HFFc6 (cell line): ENCODE measurements at places on chromosomes 7 and 10. TPM values are rescaled to one million over a fixed set of nuclear protein-coding genes. Genes with fewer than 3 reads are reported as not detected.
A peak's percentile ranks its signal among the peaks of the same experiment; 100 is the strongest.

The RBP4 gene
- total RNA-seq, result not detected in 3 replicates

The MCM10 gene
- total RNA-seq, result 8.2 to 13.8 TPM (median 13.8 TPM) in 3 replicates

The GBX1 gene
- not detected in 3 replicates for total RNA-seq

The FBXL13 gene
- 0.60 to 1.3 TPM (median 0.91 TPM) in 3 replicates for total RNA-seq

DNA sequence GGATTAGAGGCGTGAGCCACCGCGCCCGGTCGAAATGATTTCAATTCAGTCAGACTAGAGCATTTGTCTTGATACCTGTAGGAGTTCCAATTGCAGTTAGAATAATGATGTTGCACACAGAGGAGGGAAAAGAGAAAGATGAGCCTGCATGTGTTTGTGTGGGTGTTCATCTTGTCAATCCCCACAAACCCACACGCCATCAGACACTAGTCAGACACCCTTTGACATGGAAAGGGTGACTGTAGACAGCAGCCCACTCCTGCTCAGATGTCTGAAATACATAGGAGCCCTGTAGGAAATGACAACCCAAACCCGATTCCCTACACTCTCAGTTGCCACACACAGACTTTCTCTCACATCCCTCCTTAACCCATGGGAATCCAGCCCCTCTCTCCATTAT, 92.0 kb downstream of the ABLIM1 start:
- no peaks in the 10 kb centered on the region for H3K36me3 ChIP-seq
- no peak overlapping the region for H3K27ac ChIP-seq
- H3K4me1 ChIP-seq, result peaks cover 12% of the 10 kb centered on the region
- no peak for DNase-seq
- no peaks in the 10 kb centered on the region; the same call in 1 of the 2 replicates for H3K27me3 ChIP-seq

DNA sequence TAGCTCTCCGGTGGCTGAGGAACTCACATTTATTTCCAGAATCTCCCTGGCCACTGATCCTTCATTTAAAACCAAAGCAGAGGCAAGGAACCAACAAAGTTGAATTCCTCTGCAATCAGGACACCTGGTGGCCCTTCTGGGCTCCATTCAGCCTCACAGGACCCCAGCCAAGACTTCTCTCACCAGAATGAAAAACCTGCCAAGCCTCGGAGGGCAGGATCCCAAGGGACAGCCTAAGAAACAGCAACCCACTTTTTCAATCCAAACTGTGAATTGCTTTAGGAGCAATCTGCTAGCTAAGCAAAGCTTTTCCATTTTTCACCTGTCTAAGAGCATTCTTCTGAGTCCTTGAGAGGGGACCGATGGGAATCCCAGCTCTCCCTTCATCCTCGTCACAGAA, 34.6 kb downstream of the OAT start:
- H3K27me3 ChIP-seq, result peaks cover 15% of the 10 kb centered on the region
- H3K4me3 ChIP-seq, result no peak overlapping the region
- H3K27ac ChIP-seq, result no peak overlapping the region

GRCh38 chr10:3046210-3046779, 21.1 kb upstream of the PFKP start:
- peaks cover 2% of the 10 kb centered on the region; the same call in 1 of the 2 replicates for H3K27me3 ChIP-seq
- peak overlapping the region; percentile 99 for H3K27ac ChIP-seq
- DNase-seq, result no peak
- H3K4me3 ChIP-seq, result peak overlapping the region; percentile 85

DNA sequence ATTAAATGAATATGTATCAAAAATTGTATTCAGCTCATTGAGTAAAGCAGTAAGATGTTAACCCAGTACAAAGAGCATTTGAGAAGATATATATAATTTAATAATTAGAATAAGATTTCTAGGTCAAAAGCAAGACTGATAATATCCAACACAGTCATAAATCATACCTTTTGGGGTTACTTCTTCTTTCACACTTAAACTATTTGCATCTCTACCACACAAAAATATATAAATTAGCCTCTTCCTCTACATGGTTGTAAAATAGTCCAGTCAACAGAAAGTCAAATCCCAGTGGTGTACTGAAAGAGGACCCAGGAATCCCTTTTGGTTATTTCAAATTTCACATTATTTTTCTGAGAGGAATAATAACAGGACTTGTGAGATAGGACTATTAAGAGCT, 204.6 kb upstream of the INHBA start:
- H3K36me3 ChIP-seq, result peaks cover 31% of the 10 kb centered on the region
- no peak overlapping the region for H3K27ac ChIP-seq
- no peak for DNase-seq

DNA sequence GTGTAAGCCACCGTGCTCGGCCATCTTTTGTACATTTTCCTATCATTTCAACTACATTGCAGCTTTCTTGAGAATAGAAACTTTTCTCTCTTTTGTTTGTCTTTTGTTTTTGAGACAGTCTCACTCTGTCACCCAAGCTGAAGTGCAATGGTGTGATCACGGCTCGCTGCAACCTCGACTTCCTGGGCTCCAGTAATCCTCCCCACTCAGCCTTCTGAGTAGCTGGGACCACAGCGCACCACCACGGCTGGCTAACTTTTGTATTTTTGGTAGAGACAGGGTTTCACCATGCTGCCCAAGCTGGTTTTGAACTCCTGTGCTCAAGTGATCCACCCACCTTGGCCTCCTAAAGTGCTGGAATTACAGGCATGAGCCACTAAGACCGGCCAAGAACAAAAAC, 31.3 kb upstream of the DAGLB start:
- H3K27me3 ChIP-seq, result peaks cover 8% of the 10 kb centered on the region; the same call in 1 of the 2 replicates
- peak overlapping the region; percentile 34; the same call in 1 of the 2 replicates for H3K4me3 ChIP-seq
- peak overlapping the region; percentile 48 for H3K27ac ChIP-seq
- DNase-seq, result no peak
- H3K4me1 ChIP-seq, result peaks cover 68% of the 10 kb centered on the region

DNA sequence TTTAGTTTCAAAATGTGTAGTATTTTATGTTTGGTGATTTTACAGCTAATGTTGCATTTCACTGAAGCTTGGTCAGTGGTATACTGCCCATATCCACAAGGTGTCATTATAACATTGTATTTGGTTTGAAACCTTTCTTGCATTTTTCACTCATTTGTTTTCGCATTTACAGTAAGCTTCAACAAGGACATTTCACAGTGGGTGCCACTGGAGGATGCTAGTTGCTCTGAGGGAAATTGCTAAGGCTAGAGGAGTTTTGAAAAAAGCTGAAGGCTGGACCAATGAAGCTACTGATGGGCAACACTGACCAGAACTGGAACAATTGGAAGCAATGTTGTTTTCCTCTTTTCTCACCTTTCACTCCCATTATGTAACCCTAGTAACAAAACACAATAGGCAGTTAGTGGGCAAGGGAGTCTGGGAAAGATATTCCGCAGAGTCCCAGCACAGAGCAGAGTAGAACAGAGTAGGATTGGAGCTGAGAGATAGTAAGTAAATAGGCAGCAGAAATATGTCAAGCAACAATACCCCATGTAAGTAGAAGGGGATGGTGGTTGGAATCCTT, 23.6 kb upstream of the SRI start:
- H3K4me3 ChIP-seq, result no peak overlapping the region
- H3K36me3 ChIP-seq, result no peaks in the 10 kb centered on the region
- peak; percentile 48 for DNase-seq
- H3K4me1 ChIP-seq, result no peaks in the 10 kb centered on the region
- peaks cover 3% of the 10 kb centered on the region; the same call in 1 of the 2 replicates for H3K27me3 ChIP-seq

DNA sequence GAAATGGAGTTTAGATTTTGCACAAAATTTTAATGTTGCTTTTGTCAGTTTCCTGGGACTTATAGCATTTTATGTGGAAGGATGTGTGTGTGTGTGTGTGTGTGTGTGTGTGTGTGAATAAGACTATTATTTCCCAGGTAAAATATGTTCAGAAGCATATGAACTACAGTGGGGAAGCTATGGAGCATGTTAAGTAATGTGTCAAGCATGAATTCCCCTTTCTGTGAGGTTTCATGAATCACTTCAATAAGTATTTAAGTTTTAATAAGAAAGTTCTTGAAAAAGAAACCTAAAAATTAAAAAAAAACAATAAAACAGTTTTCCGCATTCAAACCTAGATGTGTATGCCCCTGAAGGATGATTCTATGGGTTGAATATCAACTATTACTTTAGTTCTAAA, 693 bp downstream of the CREB5 start:
- H3K4me1 ChIP-seq, result peaks cover 28% of the 10 kb centered on the region
- no peaks in the 10 kb centered on the region for H3K36me3 ChIP-seq
- no peak overlapping the region for H3K4me3 ChIP-seq
- peaks cover 17% of the 10 kb centered on the region; the same call in 1 of the 2 replicates for H3K27me3 ChIP-seq
- no peak overlapping the region for H3K27ac ChIP-seq
- DNase-seq, result no peak

- peaks cover 34% of the 10 kb centered on the region for H3K36me3 ChIP-seq
- H3K27me3 ChIP-seq, result peaks cover 4% of the 10 kb centered on the region; the same call in 1 of the 2 replicates
- H3K4me3 ChIP-seq, result no peak overlapping the region
- DNase-seq, result no peak
- H3K4me1 ChIP-seq, result peaks cover 81% of the 10 kb centered on the region
- peak overlapping the region; percentile 69 for H3K27ac ChIP-seq
Observed at GRCh38 chr10:57979956-57980355, 287.7 kb downstream of the IPMK start.

DNA sequence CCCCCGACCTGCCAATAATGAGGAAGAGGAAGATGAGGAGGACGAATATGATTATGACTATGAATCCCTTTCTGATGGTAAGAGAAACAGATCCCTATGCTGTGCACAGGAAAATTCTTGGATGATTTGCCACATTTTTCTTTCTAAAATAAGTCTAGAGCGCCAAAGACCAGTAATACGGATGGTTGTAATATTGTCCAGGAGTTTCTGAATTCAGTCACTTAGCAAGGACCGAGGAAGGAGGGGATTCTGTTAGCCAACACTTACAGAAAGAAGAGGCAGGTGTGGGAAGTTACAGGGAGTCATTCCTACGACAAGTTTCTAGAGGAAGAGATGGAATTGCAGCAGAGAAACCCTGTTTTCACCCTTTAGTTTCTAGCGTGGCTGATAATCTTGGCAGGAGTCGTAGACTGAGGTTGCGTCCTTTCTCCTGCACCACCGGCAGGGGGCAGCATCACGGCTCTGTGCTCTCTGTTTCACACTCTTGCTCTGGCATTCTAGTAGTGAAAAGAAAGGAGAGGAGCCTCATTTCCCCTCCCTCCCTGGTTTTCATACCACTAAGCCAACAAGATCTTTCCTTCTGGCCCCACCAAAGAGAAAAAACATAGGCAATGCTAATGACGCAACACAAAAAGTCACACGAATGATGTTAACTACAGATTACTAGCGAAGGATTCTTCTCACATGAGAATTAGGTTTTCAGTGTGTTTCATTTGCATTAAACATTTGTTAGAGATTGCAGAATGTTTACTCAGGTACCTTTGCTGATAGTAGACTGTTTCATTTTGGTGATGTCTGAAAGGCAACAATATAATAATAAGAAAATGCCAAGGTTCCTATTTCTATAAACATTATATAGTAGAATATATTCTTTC, 82.7 kb downstream of the NOC3L start:
- no peak overlapping the region for H3K27ac ChIP-seq
- H3K27me3 ChIP-seq, result peaks cover 6% of the 10 kb centered on the region
- peak; percentile 29 for DNase-seq
- H3K4me3 ChIP-seq, result no peak overlapping the region
- 0 out of 2 replicates have a peak, but pooled peaks cover 10% of the 10 kb centered on the region for H3K4me1 ChIP-seq
